ENCODE measurements at places on chromosomes 3 and 15.

DNA sequence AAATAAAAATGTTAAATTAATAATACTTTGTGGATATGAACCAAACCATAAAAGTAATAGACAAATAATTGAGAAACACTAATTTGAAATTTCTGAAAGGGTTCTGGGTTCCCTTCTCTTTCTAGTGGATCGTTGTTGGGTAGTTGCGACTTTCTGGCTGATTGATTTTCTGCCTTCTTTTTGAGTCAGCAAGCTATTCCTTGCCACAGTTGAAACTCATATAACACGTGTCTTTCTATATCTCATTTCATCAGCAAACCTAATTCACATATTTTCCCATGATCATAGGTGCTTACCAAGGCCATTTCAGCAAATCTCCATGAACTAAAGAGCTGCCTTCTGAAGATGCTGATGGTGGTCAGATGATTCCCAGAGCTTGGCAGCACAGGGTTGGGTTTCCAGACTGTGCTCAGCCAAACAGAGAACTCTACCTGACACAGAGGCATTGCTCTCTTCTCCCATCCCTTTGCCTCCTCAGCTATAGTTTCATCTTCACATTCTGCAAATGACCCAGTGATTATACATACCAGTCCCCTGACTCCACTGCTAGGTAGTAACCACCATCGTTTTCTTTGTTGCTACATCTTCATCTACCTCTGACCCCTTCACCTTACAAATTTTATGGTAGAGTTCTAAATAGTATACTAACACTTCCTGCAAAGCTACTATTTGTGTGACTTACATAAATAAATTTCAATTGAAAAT lies 383.9 kb upstream of the DPH6 start:
- DNase-seq = no peak

- peak; percentile 75 for DNase-seq
These were observed 22.4 kb downstream of the HPS3 start for GRCh38 chr3:149151843-149152242.

DNA sequence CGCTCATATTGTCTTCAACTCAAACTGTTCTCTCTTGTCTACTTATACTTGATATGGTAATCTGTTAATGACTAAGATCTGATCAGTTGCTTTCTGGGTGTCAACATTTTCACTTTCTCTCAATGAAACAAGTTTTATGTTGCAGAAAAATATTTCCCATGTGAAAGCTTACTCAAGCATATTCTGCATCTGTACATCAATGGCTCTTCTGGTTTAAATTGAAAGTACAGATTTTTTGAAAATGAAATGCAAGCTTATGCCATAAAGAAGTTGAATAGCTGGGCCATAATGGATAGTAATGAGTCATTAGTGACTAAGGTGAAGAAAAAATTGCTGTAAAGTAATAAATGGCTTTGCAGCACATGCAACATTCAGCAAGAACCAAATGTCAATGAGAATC lies 140.7 kb downstream of the BCHE start:
- DNase-seq = no peak

- no peak for DNase-seq
These were observed 625.5 kb upstream of the ZNF717 start for GRCh38 chr3:76410762-76411281.

DNA sequence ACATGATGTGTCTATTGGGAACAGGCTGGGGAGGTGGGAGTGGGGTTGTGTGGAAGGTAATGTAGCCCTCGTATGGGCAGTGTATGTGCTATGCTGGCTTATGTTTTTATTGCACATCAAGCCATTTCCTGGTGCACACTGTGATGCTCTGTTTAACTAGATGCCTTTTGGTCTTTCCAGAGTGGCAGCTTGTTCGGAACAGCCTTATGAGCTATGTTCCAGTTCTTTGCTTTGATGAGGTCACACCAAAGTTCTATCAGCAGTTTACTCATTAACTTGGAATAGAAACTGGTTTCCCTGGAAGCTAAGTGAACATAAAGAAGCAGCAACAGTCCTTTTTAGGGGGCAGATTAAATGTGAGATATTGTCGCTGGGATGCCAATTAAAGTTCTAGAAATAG lies 133.9 kb downstream of the DIPK2A start:
- DNase-seq = no peak

DNA sequence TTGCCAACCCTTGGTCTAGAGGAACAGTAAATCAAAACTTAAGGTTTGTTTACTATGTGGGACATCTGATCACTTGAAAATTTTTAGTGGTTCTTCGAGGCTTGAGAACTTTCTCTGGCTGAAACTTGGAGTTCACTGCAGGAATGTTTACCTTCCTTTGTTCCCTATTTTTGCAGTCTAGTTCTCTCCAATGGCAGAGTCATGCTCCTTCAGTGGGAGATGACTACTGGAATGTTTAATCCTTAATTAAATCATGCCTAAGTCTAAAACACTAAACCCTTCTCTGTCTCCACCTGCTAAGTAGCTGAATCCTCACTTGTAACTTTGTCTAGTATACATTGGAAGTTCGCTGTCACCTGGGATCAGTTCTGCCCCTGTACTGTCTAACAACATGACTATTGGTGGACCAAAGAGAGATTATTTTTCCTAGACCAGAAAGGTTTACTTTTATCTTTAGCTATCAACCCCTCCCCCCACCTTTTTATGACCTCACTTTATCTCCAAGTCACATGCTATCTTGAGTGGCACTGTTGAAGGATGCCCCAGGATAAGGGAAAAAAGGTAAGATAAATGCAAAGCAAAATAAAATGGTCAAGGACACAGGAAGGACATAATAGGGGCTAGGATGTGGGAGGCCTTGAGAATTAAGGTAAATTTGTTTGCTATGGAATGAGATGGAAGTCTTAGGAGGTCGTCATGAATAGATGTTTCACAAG lies 1.2 kb upstream of the ZNF609 start:
- no peak for DNase-seq

DNA sequence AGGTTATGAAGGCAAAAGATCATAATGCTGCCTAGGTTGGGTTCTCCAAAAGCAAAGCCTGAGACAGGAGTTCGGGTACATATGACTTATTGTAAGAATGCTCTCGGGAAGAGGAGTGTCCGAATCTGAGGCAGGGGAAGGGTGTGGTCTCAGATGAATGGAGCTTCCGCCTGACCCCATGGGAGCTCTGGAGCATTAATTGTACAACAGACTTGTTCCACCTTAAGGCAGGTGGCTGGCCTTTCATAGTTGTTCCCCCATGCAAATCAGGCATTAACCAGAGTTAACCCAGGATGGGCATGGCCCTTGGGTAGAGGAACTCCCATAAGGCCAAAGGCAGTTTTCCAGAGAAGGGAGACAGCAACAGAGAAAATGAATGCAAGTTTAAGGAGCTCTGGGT lies 170.6 kb downstream of the MYRIP start:
- no peak for DNase-seq

DNA sequence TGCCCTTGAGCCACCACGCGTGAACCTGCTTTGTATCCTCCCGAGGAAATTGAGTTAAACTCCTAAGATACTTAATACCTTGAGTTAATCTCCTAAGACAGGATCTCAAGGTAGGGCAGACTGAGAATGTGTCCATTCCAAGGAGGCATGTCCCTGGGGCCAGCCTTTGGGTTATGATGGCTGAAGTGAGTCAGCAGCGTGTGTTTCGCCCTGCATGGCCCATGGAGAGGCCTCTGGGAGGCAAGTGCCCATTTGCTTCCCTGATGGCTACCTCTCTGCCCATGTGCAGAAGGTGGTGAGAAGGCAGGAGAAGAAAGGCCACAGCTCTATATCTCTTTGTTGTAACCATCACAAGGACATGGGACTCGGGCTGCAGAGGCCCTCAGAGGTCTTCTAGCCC lies 36.7 kb upstream of the LIMD1 start:
- no peak for DNase-seq

- no peak for DNase-seq
These were observed 285.2 kb downstream of the NAALADL2 start for GRCh38 chr3:175144368-175144767.

DNA sequence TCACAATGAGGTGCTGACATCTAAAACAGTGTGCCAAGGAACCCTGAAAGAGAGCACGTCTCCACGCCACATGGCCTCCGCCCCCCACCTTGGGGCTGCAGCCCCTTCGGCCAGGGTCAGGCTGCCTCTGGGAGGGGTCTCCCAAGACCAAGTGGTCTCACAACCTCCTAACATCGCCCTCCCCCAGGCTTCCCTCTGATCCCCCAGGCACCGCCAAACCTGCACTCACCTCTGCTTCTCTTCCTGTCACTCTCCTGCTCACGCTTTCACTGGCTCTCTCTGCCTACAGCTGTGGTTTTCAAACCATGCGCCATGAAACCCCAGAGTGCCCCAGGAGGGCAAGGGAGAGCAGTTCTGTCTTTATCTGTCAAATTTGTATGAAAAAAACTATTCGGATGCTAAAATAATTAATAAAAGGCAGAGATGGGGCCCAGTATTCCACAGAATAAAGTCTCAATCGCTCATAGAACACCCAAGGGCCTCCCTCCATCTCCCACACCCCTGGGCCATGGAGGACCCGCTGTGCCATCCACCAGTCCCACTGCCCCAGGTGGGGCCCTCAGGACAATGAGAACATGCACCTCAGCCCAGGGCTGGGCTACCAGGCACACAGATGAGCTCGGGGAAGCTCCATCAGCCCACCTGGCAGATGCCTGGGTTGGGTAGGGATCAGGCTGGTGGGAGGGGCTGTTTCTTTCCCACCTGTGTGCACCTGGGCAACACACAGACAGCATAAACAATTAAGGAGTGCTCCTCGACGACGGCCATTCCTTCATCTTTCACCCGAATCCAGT lies 21.5 kb downstream of the CYFIP1 start:
- no peak for DNase-seq

DNA sequence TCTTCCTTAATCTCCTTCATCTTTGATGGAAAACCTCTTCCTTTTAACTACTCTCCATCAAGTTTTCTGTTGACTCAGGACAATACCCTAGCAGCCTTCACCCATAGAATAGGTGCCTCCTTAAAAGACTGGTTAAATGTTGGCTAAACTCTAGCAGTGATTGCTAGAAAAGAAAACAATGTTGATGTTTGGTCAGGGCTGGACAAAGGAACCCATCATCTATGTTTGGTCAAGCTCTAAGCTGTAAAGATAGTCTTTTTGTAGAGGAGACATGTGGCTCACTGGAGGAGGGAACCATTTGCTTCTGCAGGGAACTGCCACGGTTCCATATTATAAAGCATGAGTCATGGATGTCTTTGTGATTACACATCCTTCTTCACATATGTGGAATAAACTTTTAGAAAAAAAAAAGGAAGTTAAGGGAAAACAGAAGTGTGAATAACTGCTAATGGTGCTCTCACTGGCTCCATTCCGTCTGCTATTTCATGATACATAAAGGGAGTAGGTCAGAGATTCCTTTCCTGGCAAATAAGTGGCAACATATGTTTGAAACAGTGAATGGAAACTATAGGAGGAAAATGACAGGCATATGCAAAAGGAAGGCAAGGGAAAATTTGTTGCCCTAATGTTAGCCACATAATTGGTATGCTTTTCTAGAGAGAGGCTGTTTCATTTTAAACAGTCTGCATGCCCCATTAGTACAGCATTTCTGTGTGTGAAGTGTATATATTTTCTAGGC lies 78.2 kb downstream of the CMSS1 start:
- peak; percentile 94 for DNase-seq

GRCh38 chr3:14847613-14848541 lies 29.1 kb downstream of the FGD5 start:
- DNase-seq = no peak

DNA sequence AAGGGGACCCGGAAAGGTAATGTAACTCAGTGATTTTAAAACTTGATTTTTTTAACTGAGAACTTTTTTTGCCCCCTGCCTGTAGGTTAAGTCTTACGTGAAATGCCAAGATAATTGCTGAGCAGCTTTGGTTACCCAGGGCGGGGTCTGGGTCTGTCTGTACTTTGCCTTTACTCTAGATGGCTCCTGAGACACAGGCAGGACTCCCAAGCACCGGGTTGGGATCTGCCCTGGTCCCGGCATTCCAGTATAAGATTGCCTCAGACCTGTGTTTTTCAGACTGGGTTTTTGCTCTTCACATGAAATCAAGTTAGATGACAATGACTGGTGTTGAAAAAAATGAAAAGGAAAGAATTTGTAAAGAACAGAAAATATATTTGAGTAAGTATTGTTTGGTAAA lies 40.3 kb downstream of the WDR76 start:
- no peak for DNase-seq

GRCh38 chr15:31523027-31523654 lies 196.5 kb downstream of the KLF13 start:
- DNase-seq = no peak

DNA sequence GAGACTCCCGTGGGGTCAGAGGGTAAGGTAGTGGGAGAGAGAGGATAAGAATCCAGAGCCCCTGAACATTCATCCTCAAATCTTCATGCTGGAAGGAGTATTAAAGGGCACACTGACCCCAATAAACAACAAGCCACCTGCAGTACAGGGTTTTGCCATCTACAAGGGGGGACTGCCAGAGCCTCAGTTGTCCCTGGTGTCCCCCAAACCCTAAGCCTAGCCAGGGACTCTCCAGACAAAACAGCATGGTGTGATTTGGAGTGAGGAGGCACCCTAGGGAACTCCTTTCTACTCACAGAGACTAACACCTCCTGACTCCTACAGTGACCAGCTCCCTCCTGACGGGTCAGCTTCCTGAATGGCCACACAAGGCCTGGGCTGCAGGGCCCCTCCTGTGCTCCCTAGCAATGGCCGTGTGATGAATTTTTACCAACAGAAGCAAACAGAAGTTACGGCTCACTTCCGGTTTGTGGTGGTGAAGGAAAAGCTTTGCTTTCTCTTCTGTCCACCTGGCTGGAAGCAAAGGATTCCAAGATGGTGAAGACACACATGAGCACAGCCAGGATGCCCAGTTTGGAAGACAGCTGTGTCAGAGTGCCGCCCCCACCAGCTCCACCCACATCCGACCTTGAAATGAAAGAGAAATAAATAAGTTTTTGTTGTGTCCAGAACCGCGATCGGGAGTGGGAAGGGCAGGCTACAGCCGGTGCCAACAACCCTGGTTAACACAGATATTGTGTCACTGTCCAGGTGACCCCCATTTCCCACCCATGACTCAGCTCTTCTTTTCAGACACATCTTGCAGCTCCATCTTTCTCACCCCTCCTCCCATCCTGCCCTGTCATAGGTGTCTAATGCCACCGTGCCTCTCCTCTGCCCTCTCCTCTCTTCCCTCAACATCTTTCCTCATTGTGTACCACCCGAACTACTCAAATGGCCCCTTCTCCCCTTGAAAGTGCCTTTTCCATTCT lies 69.6 kb upstream of the ATP13A3 start:
- DNase-seq = peak; percentile 30

DNA sequence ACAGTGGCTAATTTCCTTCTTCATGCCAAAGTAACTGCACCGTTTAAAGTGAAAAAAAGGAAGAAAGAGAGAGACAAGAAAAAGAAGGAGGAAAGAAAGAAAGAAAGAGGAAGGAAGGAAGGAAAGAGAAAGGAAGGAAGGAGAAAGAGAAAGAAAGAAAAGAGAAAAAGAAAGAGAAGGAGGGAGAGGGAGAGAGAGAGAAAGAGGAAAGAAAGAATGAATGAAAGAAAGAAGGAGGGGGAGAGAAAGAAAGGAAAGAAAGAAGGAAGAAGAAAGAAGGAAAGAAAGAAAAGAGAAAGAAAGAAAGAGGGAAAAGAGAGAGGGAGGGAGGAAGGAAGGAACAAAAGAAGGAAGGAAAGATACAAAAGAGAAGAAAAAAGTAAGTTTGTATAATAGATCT lies 100.6 kb downstream of the GTPBP8 start:
- DNase-seq = no peak

GRCh38 chr3:31724116-31724515 lies 191.4 kb downstream of the STT3B start:
- DNase-seq = no peak

- DNase-seq = no peak
These were observed 34.7 kb downstream of the EPHB1 start for GRCh38 chr3:134829721-134830120.

- DNase-seq = no peak
These were observed 317.8 kb upstream of the AGTR1 start for GRCh38 chr3:148379763-148380382.

All from inflammatory macrophage (primary cell).